ENCODE measurements at places on chromosomes 1 and 21.

- no peak for DNase-seq
Observed at GRCh38 chr1:42738678-42739226, 1.3 kb downstream of the CLDN19 start.

DNA sequence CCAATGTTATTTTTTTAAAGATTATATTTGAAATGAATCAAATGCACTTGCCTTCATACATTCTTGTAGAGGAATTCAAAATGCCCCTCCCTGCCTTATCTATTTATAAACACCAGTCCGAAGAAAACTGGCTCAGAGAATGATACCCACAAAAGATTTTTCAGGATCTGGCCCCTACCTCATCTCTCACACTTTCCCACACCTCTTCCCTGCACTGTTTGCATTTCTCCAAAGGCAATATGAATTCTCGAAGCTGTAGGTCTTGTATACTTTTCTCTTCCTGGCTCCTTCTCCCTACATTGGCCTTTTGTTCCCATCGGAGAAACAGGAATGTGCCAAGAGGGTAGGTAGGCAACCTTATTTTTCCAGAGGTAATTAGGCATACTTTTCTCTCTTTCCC, 12.0 kb upstream of the CCDC190 start:
- DNase-seq, result no peak

GRCh38 chr21:16363518-16363917, 633.7 kb downstream of the USP25 start:
- no peak for DNase-seq

GRCh38 chr1:79004916-79005315, 1.6 kb downstream of the ADGRL4 start:
- DNase-seq, result peak; percentile 3

- no peak for DNase-seq
Observed at GRCh38 chr1:32984090-32984454, 19.5 kb upstream of the RNF19B start.

DNA sequence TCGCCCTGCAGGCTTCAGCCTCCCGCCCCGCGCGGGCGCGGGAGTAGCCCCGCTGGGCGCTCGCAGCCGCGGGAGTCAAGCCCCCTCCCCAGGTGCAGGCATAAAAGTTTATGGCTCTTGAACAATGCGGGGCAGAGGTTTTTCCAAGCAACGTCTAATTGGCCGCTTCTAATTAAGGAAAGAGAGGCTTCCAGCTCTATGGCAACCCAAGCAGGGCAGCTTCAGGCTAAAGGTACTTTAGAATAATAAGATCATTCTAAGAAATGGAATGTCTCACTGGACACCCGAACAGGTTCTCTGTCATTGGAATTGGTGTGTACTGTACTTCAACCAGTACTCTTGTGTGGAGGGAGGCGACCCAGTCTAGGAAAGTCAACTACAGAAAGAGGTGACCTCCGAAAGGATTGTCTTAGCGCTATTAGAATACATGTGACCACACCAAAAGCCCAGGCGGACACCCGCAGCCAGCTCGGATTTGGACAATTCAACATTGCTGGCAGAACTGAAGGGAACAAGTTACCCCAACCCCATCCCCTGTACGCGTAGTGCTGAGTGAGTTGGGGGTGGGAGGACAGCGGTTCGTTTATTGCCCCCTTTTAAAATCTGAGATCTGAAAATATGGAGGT, 12.5 kb downstream of the NR5A2 start:
- DNase-seq, result no peak

DNA sequence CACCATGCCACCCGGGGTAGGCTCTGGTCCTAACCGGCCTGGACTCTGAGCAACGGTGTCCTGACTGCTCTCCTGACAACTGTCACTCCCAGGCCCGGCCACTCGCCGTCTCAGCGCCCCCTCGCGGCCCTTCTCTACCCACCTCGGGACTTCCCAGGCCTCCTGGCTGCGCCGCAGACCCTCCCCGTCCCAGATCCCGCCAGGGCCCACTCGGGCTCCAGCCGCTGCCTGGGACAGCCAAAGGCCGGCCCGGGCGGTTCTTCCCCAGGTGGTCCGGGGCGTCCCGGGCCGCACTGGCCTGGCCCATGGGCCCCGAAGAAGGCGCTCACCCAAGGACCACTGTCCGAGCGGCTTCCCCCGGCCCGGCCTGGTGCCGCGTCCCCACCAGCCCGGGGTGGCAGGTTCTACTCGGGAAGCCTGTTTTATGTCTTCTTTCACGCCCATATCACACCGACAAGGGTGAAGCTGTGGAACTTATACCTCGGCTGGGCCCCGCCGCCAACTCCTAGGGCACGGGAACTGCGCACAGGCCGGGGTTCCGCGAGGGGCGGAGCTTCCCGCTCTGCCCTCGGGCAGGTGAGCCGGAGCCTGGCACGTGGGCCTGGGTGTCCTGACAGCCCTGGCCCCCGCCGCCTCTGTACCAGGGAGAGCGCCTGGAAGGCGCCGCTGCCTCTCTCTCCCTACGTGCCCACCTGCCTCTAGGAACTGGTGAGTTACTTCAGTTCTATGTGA, 138.3 kb downstream of the TTLL7 start:
- DNase-seq, result peak; percentile 13

DNA sequence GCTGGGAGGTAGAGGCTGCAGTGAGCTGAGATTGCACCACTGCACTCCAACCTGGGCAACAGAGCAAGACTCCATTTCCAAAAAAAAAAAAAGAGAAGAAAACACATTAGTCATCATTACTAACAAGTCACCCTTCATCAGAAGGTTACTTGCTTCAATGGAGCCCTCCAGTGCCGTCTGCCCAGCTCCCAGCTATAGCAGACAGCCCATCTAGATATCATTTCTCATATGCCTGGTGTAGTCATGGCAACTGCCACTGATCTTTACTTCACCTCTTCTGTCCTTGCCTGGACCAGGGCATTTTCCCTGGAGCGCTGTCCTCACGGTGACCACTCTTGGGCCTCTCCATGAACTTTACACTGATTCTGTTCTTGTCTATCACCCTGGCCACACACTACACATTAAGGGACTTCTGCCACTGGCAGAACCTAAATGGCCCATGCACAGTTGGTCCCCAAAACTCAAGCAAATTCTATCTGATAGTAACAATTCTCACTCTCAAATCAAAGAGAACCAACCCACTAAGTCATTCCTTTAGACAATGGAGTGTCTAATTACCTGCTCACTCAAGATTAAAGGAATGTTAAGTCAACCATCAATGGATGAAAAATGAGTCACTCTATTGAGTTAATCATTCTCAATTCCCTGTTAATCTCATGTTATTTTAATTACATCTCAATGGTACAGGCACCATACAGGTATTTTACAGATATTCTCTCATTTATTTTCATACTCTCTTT, 12.9 kb downstream of the GPA33 start:
- no peak for DNase-seq

DNA sequence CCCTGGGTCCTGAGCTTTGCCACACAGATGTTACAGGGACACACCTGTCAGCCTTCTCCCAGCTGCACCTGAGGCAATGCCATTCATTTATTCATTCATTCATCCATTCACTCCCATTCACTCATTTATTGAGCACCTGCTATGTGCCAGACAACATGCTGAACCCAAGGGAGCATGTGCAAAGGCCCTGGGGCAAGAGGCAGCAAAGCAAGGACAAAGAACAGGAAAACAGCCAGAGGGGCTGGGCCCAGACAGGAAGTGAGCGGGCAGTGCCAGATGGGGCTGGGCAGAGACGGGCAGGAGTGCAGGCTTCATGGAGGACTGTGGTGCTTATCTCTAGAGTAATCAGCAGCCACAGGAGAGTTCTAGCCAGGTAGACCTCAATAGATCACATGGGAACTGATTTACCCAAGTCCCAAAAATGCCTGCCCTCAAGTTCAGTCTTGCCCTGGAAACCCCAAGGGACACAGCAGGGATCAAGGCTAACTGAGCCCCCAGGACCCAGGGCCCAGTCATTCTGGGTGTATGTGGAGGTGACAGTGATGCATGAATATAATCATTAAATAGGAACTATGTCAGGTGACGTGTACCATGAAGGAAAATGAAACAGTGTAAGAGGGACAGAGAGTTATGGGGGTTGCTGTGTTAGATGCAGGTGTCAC, 530.3 kb downstream of the MATN1 start:
- no peak for DNase-seq

DNA sequence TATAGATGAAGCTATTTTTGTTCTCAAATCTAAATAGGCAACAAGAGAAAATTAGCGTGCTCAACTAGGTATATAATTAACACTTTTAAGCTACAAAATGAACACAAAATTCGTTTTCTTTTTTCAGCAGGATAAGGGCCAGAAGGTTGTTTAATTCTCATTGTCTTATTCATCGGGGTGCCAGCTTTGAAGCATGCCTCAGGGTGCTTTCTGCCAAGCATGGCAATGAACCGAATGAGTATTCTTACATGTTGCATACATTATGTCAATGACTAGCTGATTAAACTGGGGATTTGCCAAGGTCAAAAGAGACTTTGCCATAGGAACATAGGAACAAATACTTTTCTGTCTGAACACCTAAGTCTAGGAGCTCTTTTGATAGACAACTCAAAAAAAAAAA, 102.0 kb upstream of the MAP1LC3C start:
- no peak for DNase-seq

DNA sequence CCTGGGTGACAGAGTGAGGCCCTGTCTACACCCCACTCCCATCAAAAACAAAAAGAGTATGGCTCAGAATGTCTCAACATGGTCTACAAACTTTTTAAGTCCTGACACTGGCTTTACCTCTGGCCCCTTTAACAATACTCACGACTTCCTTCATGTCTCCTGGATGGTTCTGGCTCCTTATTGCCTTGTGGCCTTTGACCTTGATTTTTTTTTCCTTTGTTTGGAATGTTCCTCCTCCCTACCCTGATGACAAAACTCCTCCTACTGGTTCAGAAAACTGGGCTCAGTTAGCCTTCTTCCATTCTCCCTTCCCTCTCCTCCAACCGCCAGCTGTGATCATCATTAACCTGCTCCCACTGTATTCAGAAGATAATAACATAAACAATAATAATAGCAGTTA, 4.6 kb upstream of the SOAT1 start:
- DNase-seq, result no peak

Measured in fibroblast of villous mesenchyme (primary cell).